ENCODE measurements at places on chromosomes 5 and 9. TPM values are rescaled to one million over a fixed set of nuclear protein-coding genes. Genes with fewer than 3 reads are reported as not detected.

- DNase-seq = no peak
These were observed 1156.4 kb downstream of the FOXD4L5 start for GRCh38 chr9:64128572-64128971.

The ACOT12 gene
- total RNA-seq = not detected

- no peak for DNase-seq
These were observed 485.2 kb upstream of the CDH9 start for GRCh38 chr5:27523629-27524028.

- DNase-seq = no peak
These were observed 10.9 kb upstream of the SHROOM1 start for GRCh38 chr5:132841305-132841704.

- no peak for DNase-seq
These were observed 9.4 kb downstream of the SLC22A4 start for GRCh38 chr5:132303589-132303988.

DNA sequence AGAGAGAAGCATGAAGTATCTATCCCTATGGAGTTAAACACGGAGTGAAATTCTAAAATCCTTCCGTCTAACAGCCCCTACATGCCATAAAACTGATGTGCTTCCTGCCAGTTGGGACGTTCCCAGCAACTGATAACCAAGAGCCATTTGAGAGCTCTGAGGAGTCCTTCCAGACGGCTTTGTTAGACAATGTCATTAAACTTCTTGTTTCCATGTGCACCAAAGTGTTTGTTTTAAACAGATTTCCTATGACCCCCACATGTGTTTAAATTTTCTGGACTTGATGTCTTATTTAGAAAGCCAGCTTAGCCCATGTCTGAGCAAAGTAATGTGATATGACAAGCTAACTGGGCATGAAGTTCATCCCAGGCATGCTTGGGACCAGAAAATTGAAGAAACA lies 57.2 kb upstream of the LPAR1 start:
- DNase-seq = no peak

DNA sequence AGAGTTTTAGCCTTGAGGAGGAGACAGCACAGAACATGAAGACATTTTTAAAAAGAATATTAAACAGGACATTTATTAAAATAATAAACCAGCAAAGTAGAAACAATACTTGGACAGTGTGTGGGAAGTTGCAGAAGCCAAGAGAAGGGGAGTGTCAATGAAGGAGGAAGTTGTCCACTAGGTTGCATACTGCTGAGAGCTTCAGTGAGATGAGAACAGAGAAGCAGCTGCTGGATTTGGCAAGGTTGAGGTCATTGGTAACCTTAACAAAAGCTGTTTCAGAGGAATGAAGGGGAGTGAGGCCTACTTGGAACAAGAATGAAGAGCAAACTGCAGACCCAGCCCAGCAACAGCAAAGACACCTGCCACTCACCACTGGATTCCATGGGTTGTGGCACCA lies 11.4 kb downstream of the BHMT start:
- DNase-seq = no peak

DNA sequence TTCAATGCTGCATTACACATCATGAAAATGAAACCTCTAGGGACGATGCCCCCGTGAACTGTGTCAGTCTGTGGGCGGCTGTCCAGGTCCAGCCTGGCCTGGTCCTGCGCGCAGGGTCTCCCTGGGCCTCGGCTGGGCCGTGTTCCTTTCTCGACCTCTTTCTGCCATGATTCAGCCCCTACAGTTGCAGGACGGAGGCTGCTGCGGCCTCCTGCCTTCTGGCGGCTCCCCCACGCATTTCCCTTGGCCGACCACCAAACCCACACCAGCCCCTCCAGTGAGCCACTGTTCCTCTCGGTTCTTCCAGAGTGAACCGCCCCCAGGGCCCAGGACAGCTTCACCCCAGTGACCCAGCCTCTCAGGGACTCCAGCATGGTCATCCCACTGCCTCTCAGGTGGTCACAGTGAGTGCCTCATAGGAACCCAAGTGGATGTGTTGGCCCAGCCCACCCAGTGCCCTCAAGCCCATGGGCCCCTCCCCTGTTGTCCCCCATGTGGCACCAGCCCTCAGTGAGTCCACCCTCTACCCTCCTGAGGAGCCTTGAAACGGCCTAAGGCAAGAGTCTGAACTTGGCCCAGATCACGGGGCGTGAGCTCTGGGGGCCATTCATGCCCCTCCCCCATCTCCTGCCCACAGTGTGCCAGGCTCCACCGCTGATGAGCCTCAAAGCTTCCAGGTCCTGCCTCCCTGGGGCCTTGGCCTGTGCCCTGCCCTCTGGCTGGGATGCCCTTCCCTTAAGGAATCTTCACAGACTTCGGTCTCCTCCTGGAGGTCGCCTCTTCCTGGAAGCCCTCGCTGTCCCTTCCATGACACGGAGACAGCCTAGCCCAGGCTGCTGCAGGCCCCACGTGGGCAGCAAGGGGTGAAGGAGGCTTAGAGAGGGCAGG lies 10.0 kb upstream of the CLIC3 start:
- no peak for DNase-seq

The JAKMIP2 gene
- 0.41 TPM for total RNA-seq

Data from transverse colon (tissue), 4 donors.